DMS 273 treated with DMSO at 0.1 percent for 48 hours (cell line): ENCODE measurements at places on chromosomes 6 and 20.

DNA sequence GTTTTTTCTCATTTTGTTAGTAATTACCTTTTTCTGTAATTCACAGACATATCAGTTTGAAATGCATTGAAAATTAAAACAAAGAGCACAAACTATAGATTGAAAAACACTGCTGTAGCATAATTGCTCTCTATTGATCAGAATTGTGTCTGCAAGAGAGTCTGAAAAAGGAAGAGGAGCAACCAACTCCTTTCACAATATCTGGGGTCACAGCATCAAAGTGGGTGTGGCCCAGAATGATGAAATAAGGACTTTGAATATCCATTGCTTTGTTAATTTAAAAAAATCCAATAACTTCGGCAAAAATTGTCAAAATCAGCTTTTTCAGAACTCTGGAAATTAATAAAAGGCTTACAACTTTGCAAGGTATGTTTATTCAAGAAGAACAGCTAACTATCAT, 99.2 kb downstream of the MYLK4 start:
- no peak for DNase-seq

GRCh38 chr6:31559958-31560696, 12.0 kb upstream of the LTA start:
- no peak for DNase-seq

DNA sequence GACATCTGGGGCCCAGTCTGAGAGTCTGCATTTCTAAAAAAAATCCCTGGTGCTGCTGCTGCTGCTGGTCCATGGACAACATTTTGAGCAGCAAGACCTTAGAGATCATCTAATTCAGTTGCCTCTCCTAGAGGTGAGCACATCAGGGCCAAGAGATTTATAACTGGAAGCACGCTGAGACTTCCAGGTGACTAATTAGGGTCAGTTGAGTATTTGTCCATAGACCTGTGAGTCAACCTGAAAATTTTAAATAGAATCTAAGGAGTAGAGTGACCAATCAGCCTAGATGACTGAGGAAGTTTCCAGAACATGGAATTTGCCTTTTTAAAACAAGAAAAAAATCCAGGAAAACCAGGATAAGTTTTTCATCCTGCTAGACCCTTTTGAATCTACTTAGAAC, 221.4 kb downstream of the PKHD1 start:
- DNase-seq: no peak

DNA sequence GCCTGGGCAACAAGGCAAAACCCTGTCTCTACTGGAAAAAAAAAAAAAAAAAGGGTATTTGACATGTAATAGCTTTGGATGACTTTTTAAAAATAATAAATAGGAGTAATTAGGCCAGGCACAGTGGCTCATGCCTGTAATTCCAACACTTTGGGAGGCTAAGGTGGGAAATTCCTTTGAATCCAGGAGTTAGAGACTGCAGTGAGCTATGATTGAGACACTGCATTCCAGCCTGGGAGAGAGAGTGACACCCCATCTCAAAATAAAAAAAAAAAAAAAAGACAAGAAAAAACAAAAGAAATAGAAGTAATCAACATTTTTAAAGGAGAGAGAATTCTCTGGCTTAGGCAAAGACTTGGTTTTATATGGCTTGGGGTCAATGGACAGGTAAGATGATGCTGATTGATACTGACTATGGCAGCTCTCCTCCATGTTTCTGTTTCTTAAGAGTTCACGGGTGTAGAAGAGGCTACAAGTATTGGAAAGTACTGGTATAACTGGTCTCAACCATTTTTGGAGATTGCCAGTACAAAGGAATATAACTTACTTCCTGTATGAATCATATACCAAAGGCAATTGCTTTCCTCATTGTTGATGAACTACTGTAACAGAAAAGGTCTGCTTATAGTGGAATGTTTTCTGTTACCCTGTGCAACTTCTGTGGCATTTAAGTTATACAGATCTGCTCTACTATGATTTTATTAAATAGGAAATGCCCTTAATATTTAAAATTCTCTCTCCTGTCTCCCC, 10.1 kb downstream of the MAP3K5 start:
- no peak for DNase-seq

DNA sequence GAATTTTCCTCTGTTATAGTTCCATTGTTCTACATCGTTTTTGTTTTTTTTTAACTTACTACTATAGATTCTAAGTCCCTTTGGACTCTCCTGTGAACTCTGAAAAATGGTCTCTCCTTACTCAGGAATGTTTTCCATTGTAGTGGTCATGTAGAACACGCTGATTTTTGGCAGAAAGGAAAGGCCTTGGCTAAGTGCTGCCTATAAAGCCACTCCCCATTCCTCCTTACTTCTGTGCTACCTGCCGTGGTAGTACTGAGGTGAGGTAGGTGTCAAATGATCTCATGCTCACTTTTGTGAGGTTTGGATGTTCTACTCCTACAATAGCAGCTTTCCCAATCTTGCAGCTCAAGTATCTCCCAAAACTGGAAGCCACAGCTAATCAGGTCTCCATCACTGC, 270.7 kb downstream of the SLC35F1 start:
- no peak for DNase-seq

GRCh38 chr6:32391505-32391904, 15.5 kb downstream of the BTNL2 start:
- no peak for DNase-seq

DNA sequence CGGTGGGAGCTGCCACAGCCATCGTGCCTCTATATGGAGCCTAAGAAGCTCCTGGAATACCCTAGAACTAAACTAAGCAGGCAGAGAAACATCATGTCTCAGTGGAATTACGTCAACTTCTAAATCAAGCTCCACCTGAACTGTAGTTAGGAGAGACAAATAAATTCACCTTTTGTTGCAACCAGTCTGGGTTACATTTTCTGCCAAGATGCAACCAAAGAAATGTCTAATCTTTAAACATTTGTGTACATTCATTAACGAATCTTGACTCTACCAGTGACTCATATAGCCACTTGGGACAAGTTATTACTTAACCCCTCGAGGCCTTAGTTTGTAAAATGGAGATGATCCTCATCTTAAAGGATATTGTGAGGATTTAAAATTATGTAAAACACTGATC, 8.9 kb downstream of the PTPRK start:
- DNase-seq: no peak

DNA sequence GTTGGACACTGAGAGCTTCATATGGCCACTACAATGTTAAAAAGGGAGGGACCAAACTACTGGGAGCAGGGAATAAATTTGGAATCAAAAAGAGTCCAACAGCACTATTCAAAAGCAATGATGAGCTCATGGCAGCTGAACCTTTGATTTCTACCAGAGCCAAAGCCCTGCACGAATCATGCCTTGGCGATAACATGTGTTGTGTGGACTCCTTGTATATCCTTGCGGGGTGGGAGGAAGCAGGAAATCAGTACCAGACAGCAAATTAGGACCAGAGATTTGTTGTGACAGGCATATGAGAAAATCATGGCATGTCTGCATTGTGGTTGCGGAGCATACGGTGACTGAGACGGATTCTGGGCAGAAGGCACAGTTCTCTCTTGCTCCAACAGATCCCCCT, 85.6 kb upstream of the EMILIN3 start:
- DNase-seq: no peak

- DNase-seq: no peak
Observed at GRCh38 chr20:62243906-62244515, 5.7 kb downstream of the OSBPL2 start.
